ENCODE measurements at places on chromosomes 1 and 21.

GRCh38 chr1:238272145-238272544 is 381.4 kb upstream of the ZP4 start:
- H3K27me3 ChIP-seq, result no peaks in the 10 kb centered on the region
- no peak overlapping the region for H3K27ac ChIP-seq
- no peaks in the 10 kb centered on the region for H3K4me1 ChIP-seq
- no peaks in the 10 kb centered on the region for H3K36me3 ChIP-seq
- no peak overlapping the region for H3K4me3 ChIP-seq

DNA sequence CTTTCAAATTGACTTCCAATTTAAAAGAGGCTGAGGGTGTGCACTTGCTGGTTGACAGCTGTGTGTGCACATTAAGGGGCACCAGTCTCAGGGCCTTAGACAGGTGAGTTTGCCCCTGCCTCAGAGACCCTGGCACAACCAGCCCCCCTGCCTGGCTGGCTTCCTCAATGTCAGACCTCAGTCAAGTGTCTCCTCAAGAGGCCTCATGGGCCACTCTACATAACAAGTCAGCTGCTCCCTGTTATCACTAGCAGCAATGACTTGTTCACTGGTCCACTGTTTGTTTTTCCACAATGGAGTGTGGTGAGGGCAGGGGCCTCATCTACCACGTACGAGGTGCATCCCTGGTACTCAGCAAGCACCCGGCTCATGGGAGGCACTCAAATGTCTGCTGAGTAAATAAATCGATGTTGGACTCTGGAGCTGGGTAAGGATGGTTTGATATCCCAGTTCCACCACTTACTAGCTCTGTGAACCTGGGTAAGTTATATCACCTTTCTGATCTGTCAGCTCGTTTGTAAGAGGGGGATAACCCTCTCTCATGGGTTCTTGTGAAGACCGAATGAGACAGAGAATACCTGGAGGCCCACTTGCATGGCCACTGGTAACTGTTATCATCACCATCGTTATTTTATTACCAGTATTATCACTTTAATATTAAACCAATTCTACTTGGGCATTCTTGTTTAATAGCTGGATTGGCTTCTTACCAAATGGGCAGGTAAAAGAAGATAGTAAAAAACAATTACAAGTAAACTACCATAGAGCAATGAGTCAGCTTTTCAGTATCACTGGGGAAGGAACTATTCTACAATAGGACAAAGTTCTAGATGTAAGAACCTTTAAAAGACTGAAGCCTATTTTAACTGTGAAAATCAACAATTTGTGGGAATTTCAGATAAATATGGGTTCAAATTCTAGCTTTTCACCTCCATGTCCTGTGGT is 64.6 kb downstream of the SLC66A1 start:
- peak overlapping the region; percentile 76 for H3K27ac ChIP-seq
- H3K4me1 ChIP-seq, result no peaks in the 10 kb centered on the region
- DNase-seq, result no peak
- H3K27me3 ChIP-seq, result no peaks in the 10 kb centered on the region

- H3K4me1 ChIP-seq, result no peaks in the 10 kb centered on the region
- no peak for DNase-seq
- no peak overlapping the region for H3K4me3 ChIP-seq
- no peak overlapping the region for H3K27ac ChIP-seq
Measured at GRCh38 chr1:218463194-218464156, 118.3 kb downstream of the TGFB2 start.

GRCh38 chr1:6917067-6917466 is 131.8 kb downstream of the CAMTA1 start:
- H3K27ac ChIP-seq, result no peak overlapping the region
- no peaks in the 10 kb centered on the region for H3K36me3 ChIP-seq
- no peak for DNase-seq
- no peaks in the 10 kb centered on the region for H3K27me3 ChIP-seq
- H3K4me1 ChIP-seq, result no peaks in the 10 kb centered on the region
- no peak overlapping the region for H3K4me3 ChIP-seq

GRCh38 chr21:29725025-29725736 is 214.6 kb downstream of the GRIK1 start:
- H3K4me1 ChIP-seq, result no peaks in the 10 kb centered on the region
- no peaks in the 10 kb centered on the region for H3K36me3 ChIP-seq
- no peaks in the 10 kb centered on the region for H3K27me3 ChIP-seq
- H3K4me3 ChIP-seq, result no peak overlapping the region

DNA sequence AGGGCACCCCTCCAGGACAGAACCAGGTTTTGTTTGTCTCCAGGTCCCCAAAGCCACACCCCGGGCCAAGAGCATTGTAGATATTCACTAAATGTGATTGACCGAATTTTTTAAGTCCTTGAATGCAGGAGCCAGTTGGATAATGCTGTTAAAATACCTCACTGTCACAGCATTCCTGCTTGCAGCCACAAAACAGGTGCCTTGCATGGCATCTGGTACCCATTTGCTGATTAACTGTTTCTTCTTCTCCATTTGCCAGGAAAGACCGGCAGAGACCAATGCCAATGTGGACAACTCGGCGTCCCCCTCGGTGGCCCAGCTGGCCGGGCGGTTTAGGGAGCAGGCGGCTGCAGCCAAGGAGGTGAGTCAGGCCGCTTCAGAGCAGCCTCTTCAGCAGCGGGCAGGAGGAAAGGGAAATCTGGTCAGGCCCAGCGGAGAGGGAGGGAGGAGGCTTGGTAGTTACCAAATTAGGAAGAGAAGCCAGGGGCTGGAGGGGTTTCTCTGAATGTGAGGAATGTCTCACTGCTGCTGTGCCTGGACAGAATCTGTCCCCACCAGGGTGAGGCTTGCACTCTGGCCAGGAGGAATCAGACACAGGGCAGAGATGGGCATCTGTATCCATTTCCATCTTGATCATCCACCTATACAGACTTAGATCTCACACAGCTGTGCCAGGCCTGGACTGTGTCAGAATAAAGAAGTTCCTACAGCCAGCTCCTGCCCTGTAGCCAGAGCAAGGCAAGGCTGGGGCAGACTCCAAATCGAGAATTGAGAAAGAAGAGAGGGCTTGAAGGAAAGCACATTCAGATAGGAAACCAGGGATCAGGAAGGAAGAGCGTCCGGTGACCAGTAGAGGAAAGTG is 37.9 kb upstream of the MPZL1 start:
- peaks cover 29% of the 10 kb centered on the region for H3K4me1 ChIP-seq
- H3K27me3 ChIP-seq, result no peaks in the 10 kb centered on the region
- peaks cover 7% of the 10 kb centered on the region for H3K36me3 ChIP-seq

GRCh38 chr1:29279951-29280391 is 43.6 kb downstream of the PTPRU start:
- H3K27me3 ChIP-seq, result no peaks in the 10 kb centered on the region
- H3K4me1 ChIP-seq, result no peaks in the 10 kb centered on the region
- DNase-seq, result no peak
- no peak overlapping the region for H3K4me3 ChIP-seq

GRCh38 chr1:27129225-27129624 is 25.7 kb downstream of the SLC9A1 start:
- no peaks in the 10 kb centered on the region for H3K36me3 ChIP-seq
- DNase-seq, result no peak
- no peak overlapping the region for H3K27ac ChIP-seq
- no peak overlapping the region for H3K4me3 ChIP-seq

GRCh38 chr1:165717918-165718515 is 19.7 kb upstream of the ALDH9A1 start:
- H3K4me1 ChIP-seq, result no peaks in the 10 kb centered on the region
- DNase-seq, result no peak
- H3K27me3 ChIP-seq, result no peaks in the 10 kb centered on the region
- no peak overlapping the region for H3K27ac ChIP-seq
- H3K36me3 ChIP-seq, result no peaks in the 10 kb centered on the region

- no peak for DNase-seq
- H3K4me1 ChIP-seq, result no peaks in the 10 kb centered on the region
- no peaks in the 10 kb centered on the region for H3K36me3 ChIP-seq
- H3K4me3 ChIP-seq, result no peak overlapping the region
- H3K27me3 ChIP-seq, result no peaks in the 10 kb centered on the region
Measured at GRCh38 chr1:183850852-183851251, 45.9 kb downstream of the RGL1 start.

DNA sequence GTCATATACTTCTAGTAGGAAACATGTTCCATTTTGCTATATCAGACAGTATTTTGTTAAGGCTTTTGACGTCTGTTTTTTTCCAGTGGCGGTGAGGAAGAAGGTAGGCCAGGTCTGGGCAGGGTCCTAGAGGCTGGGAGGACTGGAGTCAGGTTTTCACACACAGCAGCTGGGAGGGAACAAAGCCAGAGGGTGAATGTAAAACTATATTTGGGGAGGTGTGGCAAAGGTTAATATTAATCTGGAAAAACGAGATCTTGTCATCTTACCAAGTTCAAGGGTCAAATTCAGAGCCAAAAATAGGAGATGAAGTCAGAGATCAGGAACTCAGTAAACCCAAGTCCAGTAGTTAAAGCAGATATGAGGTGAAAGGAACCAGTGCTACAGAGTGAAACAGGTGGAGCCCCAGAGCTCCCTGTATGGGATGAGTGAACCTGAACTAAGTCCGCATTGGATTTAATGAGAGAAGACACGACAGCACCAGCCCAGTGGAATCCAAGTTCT is 10.7 kb upstream of the OTUD7B start:
- no peaks in the 10 kb centered on the region for H3K27me3 ChIP-seq
- H3K36me3 ChIP-seq, result no peaks in the 10 kb centered on the region
- no peak overlapping the region for H3K4me3 ChIP-seq
- peak; percentile 75 for DNase-seq
- H3K4me1 ChIP-seq, result peaks cover 4% of the 10 kb centered on the region
- peak overlapping the region; percentile 88 for H3K27ac ChIP-seq

GRCh38 chr1:145692785-145693443 is 14.3 kb downstream of the PDZK1 start:
- H3K27me3 ChIP-seq, result no peaks in the 10 kb centered on the region
- DNase-seq, result no peak
- no peaks in the 10 kb centered on the region for H3K4me1 ChIP-seq
- no peak overlapping the region for H3K4me3 ChIP-seq

GRCh38 chr1:201707656-201708055 is 121.3 kb upstream of the IPO9 start:
- no peak for DNase-seq
- H3K4me1 ChIP-seq, result no peaks in the 10 kb centered on the region
- H3K4me3 ChIP-seq, result no peak overlapping the region
- H3K27ac ChIP-seq, result no peak overlapping the region
- no peaks in the 10 kb centered on the region for H3K27me3 ChIP-seq
- no peaks in the 10 kb centered on the region for H3K36me3 ChIP-seq

GRCh38 chr1:151060657-151061421 is 642 bp downstream of the MLLT11 start:
- H3K27me3 ChIP-seq, result no peaks in the 10 kb centered on the region
- no peak for DNase-seq
- H3K4me3 ChIP-seq, result peak overlapping the region; percentile 72
- H3K4me1 ChIP-seq, result peaks cover 25% of the 10 kb centered on the region
- no peaks in the 10 kb centered on the region for H3K36me3 ChIP-seq
- H3K27ac ChIP-seq, result peak overlapping the region; percentile 96

DNA sequence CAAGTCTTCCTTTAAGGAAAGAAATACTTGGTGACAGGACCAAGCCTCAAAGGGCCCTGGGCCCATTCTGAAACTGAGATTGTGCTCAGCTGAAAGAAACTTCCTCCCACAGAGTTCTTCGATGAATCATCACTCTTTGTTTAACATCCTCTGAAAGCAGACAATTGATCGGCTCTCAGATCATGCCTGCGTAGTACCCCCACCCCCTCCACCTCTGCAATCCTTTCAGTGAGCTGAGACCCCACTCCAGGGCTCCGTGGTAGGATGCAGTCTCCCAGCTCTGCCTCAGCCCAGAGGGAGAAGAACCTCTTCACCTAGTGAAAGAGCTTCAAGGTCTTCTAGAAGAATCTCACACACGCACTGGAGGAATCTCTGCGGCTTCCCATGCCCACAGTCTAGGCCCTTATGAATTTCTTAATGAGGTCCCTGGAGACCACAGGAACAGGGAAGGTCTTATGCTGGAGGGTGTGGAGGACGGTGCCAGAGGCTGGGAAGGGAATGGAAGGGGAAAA is 104.9 kb upstream of the SOD1 start:
- no peak for DNase-seq
- peaks cover 8% of the 10 kb centered on the region for H3K27me3 ChIP-seq
- no peak overlapping the region for H3K4me3 ChIP-seq
- H3K36me3 ChIP-seq, result no peaks in the 10 kb centered on the region
- no peaks in the 10 kb centered on the region for H3K4me1 ChIP-seq
- H3K27ac ChIP-seq, result no peak overlapping the region

- no peaks in the 10 kb centered on the region for H3K27me3 ChIP-seq
- no peaks in the 10 kb centered on the region for H3K36me3 ChIP-seq
- DNase-seq, result no peak
- H3K4me1 ChIP-seq, result peaks cover 11% of the 10 kb centered on the region
- no peak overlapping the region for H3K4me3 ChIP-seq
- H3K27ac ChIP-seq, result no peak overlapping the region
Measured at GRCh38 chr1:8359617-8360481, 41.9 kb downstream of the SLC45A1 start.

GRCh38 chr1:86788300-86789206 is 84.2 kb downstream of the SH3GLB1 start:
- H3K4me1 ChIP-seq, result no peaks in the 10 kb centered on the region
- no peak overlapping the region for H3K27ac ChIP-seq
- no peaks in the 10 kb centered on the region for H3K36me3 ChIP-seq
- H3K27me3 ChIP-seq, result no peaks in the 10 kb centered on the region
- DNase-seq, result no peak
- no peak overlapping the region for H3K4me3 ChIP-seq

- peak; percentile 63 for DNase-seq
- peak overlapping the region; percentile 40 for H3K27ac ChIP-seq
- no peaks in the 10 kb centered on the region for H3K4me1 ChIP-seq
- H3K36me3 ChIP-seq, result no peaks in the 10 kb centered on the region
Measured at GRCh38 chr1:171644805-171645483, 7.5 kb downstream of the MYOC start.

DNA sequence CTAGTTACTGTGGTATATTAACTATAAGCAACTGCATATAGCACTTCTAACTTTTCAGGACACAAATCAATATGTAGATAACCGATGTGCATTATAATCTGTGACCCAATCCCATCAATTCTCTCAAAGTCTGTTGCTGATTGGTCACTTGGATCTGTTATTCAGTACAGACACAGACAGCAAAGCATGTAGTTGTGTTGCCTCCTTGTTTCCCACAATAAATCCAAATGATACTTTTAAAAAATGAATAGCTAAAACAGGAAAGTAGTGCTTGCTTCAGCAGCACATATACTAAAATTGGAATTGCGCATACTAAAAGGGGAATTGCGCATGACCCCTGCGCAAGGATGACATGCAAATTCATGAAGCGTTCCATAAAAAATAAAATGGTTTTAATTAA is 28.1 kb downstream of the NDC1 start:
- no peaks in the 10 kb centered on the region for H3K27me3 ChIP-seq
- no peak overlapping the region for H3K27ac ChIP-seq
- H3K36me3 ChIP-seq, result no peaks in the 10 kb centered on the region

GRCh38 chr1:24420547-24420946 is 4.9 kb downstream of the NIPAL3 start:
- DNase-seq, result no peak
- H3K36me3 ChIP-seq, result no peaks in the 10 kb centered on the region
- no peaks in the 10 kb centered on the region for H3K27me3 ChIP-seq
- no peak overlapping the region for H3K4me3 ChIP-seq
- H3K4me1 ChIP-seq, result peaks cover 31% of the 10 kb centered on the region

Data from Peyer's patch (tissue), 4 donors.